ENCODE measurements at places on chromosomes 11 and 22.

DNA sequence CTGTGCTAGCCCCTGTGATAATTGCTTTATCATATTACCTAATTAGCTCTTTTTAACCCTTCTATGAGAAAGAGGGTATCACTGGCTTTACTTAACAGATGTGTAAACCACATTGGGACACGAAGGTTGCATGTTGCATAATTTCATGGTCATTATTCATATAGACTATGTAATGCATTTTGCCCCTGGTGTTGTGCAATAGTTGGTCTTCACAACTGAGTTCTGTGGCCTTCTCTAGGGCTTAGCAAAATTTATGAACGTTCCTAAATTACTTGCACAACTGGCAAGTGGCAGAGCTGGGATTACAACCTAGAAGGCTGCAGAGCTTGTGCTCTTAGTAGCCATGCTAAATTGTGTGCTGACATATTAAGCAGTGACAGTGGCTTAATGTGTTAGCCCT, 34.6 kb upstream of the PDGFD start:
- DNase-seq: no peak

- peak; percentile 70 for DNase-seq
Measured at GRCh38 chr11:7690648-7691047, 15.6 kb downstream of the OVCH2 start.

DNA sequence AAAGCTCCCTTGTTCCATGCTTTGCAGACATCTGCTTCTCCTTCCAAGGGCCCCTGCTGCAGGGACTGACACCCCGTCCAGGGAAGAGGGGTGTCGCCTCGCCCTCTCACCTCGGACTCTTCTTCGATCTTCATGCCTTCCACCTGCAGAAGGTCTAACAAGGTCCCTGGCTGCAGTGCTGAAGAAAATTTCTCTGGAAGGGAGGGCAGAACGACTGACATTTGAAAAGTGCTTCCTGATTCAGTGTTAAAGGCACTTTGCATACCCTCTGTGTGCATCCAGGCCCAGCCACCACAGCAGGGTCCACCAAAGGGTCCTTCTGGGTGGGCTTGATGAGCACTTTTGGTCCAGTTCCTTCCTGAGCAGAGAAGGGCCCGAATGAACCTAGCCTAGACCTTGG, 28.1 kb downstream of the VPS37C start:
- DNase-seq: no peak

- no peak for DNase-seq
Measured at GRCh38 chr11:17219016-17219415, 11.2 kb upstream of the PIK3C2A start.

DNA sequence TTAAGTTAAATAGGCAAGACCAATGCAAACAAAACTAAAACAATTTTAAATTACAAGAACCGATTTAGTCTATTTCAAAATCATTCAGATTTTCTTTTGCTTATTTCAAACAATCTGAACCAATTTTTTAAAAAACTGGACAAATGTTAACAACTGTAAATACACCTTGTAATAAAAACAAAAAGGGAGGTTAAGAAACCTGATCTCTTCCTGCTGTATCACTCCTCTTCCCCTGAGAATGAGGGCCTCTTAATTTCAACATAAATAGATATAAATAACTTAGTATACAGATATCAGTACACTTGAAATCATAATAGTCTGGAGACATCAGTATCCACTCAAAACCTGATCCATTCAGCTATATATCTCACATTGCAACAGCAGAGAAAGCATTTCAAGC, 346.6 kb downstream of the TTC28 start:
- DNase-seq: no peak

GRCh38 chr11:65860278-65861164, at the start of gene MUS81:
Gene MUS81 (plus strand): TSS chr11:65860433. CDS start chr11:65860754, 321 bp downstream.
- DNase-seq: peak; percentile 98

- DNase-seq: no peak
Measured at GRCh38 chr11:567011-567628, 6.3 kb downstream of the RASSF7 start.

DNA sequence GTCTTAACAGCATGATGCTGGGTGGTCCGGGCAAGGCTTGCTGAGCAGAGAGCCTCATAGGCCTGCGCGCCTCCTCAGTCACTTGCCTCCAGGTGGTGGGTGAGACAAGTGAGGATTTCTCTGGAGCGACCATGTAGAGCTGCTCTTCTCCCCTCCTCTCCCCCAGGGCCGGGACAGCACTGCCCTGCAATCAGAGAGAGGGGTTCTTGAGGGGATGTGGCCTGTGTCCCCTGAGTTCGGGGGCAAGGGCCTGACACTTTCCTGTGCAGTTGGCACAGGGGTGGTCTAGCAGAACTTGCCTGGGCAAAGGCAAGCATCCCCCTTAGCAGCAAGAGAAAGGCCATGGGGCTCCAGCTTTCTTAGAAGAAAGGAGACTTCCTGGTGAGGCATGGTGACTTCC, 95.8 kb upstream of the LMO1 start:
- DNase-seq: no peak

GRCh38 chr22:50678218-50678650, 5.6 kb downstream of the SHANK3 start:
- no peak for DNase-seq

- DNase-seq: no peak
Measured at GRCh38 chr22:17576470-17576869, 13.2 kb downstream of the SLC25A18 start.

- no peak for DNase-seq
Measured at GRCh38 chr11:995752-996420, 40.6 kb downstream of the MUC6 start.

GRCh38 chr11:37558619-37559210, 960.7 kb upstream of the RAG2 start:
- DNase-seq: no peak

DNA sequence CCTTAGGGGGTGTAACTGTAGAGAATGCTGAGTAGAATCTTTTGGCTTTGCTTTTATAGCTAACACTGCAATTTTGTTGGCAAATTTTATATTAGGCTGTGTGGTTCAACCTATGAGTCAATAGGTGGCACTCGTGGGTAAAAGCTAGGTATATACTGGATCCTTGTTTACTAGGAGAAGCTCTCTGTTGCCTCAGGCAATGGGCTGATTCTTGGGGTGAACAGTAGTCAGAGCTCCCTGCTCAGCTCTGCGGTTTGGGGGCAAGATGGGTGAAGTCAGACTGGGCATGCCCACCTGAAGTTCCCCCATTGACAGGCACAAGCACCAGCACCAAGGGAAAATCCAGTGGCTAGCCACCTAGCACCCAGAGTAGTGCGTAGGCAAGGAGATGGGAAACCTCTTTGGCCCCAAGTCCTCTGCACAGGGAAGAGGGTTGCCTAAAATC, 238.7 kb downstream of the FAM181B start:
- peak; percentile 17 for DNase-seq

GRCh38 chr11:87719326-87720073, 455.7 kb downstream of the RAB38 start:
- DNase-seq: no peak

DNA sequence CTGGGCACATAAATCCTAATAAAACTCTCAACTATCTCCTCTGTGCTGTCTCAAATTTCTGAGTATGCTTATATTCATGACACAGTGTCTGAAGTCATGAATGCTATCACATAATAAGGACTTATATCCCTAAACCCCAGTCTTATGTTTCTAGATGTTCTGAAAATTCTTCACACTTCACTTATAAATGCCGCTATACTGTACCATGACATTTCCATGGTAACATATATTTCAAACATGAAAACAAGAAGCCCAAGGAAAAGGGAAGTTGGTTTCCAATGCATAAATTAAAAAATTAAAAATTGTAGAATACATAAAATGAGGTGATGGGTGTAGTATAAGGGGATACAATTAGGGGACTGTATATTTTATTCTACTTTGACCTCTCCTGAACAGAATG, 11.7 kb downstream of the GVQW3 start:
- DNase-seq: no peak

DNA sequence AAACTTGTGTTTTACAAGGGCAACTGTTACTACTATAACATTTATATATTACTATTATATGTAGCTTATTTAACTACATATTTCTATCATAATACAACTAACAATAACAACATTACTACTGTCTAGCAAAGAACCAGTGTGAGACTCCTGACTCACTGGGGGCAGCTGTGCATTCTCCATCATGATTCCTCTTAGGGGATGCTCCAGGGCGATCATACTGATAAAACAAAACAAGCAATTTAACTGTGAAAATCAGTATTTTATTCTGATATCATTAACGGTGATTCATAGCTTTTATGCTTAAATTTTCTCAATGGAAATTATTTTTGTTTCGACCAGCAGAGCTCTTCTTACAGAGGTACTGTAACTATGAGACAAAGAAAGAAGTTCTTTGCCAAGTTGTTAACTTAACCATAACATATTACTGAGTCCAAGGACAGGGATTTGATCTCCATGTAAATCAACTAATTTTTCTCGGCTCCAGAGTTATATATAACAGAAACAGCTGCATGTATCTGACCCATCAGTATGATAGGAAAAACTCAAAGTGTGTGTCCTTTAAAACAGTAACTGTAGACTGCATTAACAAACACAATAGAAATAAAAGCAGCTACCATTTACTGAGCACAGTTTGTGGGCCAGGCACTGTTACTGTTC, 24.8 kb upstream of the FNBP4 start:
- DNase-seq: no peak

DNA sequence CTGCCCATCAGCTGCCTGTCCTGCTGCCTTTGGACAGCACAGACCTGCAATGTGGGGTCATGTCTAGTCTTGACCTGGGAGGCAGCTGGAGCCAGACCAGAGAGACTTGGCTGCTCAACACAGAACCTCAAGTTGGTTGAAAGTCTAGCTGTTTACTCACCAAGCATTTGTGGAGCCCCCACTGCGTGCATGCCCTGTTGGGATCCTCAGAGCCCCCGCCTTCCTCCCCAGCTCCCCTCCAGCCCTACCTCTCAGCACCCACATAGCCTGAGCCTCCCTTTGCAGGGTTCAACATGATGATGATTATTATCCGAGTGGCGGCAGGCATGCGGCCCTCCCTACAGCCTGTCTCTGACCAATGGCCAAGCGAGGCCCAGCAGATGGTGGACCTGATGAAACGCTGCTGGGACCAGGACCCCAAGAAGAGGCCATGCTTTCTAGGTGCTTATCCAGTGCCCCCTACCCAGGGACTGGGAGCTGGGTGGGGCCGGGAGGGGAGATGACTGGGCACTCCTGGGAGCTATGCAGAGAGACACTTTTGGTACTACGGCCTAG, 8.3 kb downstream of the ANKK1 start:
- DNase-seq: no peak

DNA sequence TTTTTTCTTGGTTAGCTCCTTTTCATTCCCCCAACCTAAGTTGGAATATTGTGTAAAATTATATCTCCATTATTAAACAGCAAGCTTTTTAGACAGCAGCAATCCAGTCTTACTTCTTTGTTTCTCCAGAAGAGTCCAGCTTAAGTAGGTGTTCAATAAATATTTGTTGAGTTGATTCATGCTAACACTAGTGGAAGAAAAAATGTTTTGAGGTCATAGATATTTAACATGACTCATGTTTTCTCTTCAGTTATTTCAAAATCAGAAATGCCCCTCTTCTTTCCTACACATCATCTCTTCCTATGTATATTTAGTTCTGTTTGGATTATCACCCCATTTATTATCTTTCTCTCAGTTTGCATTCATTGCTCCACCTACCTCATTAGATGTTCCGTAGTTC, 20.3 kb downstream of the CCDC83 start:
- no peak for DNase-seq

GRCh38 chr11:73095613-73096012, 46.5 kb downstream of the FCHSD2 start:
- DNase-seq: no peak

DNA sequence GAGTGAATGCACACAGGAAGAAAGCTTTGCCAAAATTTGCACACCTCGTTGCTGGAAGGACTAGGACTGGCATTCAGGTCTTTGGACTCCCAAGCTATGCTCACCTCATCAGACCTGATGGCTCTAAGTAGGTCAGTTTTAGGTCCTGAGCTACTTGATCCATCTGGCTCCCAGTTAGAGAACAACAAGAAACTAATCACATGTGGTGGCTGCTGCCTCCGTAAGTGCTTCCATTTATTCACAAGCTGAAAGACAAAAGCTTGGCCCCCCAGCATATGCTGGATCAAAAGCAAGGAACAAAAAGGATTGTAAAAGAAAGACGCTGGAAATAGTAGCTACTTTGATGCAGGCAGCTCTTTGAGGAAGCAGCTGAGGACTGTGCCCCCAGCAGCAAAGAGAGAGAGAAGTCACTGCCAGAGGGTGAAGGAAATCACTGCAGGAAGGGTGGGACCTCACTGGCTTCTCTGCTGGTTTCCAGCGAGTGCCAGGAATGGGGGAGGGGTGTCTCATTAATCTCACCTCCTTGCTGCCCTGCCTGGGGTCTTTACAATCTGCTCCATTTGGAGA, 268.9 kb downstream of the KIRREL3 start:
- DNase-seq: no peak

- DNase-seq: peak; percentile 77
Measured at GRCh38 chr11:18578975-18579598, 9.4 kb downstream of the UEVLD start.

DNA sequence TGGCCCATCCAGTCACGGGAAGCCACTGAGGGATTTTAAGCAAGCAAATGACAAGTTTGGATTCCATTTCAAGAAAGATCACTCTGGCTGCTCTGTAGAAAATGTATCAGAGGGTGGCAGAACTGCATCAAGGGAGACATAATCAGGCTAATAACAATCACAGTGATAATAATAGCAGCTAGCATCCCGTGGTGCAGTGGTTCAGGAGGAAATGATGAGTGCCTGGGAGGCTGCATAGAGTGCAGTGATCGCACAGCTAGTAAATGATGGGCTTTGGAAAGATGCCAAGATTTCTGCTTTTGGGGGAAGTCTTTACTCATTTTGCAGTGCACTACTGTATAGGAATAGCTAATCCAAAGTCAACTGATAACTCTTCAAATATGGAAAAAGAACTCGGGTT, 35.8 kb downstream of the TNRC6B start:
- no peak for DNase-seq

DNA sequence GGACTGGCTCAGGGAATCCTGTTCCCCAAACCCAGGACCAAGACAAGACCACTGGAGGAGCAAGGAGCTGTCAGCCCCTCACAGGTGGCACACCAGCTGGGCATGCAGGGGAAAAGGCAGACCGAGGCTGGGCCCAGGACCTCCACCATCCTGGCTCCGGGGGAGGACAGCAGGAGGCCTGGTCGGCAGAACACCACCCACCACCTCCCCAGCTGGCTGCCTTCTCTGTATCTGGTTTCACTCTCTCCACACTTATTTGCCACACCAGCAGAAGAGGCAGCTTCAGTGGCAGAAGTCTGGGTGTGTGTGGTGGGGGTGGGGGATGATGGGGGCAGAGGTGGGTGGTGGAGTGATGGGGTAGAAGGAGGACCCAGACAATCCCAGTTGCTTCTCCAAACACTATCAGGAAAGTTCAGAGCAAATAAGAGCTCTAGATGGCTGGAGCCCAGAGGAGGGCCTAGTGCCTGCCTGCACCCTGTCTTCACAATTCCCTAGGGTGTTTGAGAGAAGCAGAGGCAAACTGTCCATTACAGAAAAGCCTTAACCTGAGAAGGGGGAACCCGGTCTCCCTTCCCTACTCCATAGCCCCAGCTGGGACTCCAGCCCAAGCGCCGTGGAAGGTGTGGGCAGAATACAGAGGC, 51.9 kb upstream of the CDON start:
- no peak for DNase-seq
